ENCODE measurements at places on chromosomes 4 and X.

- DNase-seq: no peak
These were observed 133.6 kb upstream of the VCX2 start for GRCh38 chrX:8304668-8305067.

- DNase-seq: peak; percentile 23
These were observed 572.5 kb downstream of the MAGEB5 start for GRCh38 chrX:26788402-26788998.

GRCh38 chrX:103877571-103877970 lies 45.5 kb upstream of the RAB9B start:
- no peak for DNase-seq

GRCh38 chr4:7172946-7173345 lies 19.4 kb upstream of the SORCS2 start:
- no peak for DNase-seq

DNA sequence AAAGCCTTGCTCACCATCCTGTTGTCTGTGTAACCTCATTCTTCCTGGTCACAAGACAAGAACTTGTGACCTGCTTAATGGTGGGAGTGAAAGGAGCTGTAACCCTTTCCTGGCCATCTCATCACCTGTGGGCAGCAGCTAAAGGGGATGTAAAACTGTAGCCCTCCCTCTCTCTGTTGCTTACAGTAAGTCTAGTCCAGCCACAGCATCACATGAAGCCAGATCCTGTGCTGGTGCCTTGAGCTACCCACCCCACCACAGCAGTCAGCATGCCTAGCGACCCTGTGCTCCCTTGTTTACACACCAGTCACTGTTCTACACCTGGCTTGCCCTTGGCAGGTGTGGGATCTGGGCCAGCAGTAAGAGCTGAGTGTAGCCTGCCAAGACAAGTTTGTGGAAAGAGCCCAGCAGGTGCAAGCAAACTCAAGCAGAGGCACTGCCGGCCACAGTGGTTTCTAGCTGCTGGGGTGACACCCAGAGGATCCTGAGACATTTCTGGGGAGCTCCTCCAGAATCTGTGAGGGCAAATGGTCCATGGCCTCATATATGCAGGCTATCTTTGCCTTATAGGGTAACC lies 41.0 kb downstream of the UGT2B28 start:
- no peak for DNase-seq

Measured in astrocyte of the spinal cord (primary cell).